ENCODE measurements at places on chromosomes 3 and 15.

- peak; percentile 70 for DNase-seq
Measured at GRCh38 chr15:99592145-99592791, 26.5 kb downstream of the MEF2A start.

GRCh38 chr15:43552986-43553385 lies 35.6 kb downstream of the MAP1A start:
- peak; percentile 60 for DNase-seq

- no peak for DNase-seq
Measured at GRCh38 chr3:123423031-123423430, 25.9 kb downstream of the ADCY5 start.

- DNase-seq = no peak
Measured at GRCh38 chr15:44801364-44801763, 65.0 kb downstream of the TRIM69 start.

DNA sequence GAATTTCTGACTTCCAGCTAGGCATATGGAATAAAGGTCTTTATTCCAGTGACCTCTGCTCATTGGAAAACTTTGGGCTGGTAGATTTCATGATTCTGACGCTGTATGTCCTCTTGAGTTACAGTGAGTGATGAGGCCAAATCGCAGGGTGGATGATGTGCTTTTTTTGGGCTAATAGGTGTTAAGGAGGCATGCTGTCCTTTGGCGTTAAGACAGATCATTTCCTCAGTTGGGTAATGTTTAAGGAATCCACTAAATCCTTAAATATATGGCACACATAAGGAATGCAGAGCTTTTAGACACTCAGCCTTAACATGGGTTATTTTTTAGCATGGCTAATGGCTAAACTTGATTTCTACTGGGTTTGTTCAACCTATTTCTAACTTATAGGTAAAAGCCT lies 87.9 kb downstream of the LPP start:
- no peak for DNase-seq

DNA sequence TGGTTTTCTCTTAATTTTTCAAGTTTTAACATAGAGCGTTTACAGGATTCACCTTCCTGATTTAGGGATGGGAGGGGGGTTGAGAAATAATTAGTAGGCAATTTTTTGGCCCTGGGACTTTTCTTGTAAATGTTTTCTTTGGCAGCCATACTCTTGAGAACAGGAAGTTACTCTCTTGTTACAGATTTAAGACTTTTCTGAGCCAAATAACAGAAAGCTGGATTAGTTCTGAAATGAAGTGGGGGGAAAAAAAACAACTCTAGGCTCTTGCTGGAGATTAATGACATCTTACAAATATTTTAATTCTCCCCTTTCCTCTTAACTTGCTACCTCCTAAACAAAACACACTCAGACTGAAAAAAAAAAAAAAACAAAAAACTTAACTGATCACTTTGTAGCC lies 13.8 kb upstream of the POLR2M start:
- no peak for DNase-seq

DNA sequence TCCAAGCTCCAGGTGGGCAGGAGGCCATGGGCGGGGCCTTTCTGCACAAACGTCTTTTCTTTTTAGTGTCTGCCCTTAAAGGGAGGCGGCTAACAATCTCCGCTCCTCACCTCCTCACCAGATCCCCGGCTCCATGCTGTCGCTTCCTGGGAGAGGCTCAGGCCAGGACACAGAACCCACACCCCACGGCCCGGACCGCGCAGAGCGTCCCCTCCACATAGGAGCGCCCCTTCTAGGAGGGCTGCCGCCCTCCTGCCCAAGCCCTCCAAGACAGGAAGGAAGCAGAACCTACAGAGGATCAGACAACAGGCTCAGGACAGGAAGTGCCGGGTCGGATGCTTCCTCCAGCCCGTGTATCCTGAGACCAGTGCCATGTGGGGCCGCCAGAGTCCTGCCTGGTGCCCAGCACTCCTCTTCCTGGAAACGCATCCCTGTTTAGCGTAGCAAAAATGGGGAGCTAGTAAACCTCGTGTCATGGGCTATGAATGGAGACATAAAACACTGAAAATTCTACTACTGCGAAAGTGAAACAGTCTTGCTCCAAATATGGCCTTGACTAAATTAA lies 83.2 kb upstream of the ATP10A start:
- DNase-seq = no peak

- DNase-seq = no peak
Measured at GRCh38 chr3:170705131-170705530, 119.3 kb upstream of the SLC7A14 start.

GRCh38 chr3:69392850-69393249 lies 7.0 kb upstream of the FRMD4B start:
- no peak for DNase-seq

DNA sequence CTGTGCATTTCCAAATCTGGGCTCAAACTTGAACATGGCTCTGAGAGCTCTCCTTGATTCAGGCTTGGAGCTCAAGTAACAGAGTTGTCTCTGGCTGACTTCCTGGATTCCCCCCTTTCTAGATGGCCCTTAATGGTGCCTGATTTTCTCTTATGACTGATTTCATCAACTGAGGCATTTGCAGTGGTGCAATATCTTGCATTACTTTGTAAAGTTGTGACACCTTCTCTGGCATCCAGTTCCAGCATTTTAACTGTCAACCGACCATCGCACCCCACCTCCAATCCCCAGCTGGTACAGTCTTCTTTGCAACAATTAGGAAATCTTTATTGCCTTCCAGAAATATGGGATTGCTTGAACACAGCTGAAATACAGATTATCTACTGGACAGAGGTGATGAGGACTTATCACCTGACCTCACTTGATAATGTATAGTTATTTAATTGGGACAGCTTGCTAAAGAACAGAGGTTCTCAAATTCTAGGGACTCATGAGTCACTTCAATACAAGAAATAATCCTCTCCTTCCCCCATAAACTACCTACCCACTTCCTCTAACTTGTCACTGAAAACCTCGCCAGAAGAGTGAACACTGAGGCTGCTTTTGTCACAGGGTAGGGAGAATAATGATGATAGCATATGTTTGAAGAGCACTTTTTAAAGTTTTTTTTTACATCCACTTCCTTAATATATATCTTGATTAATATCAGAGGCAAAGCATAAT lies 41.8 kb downstream of the FILIP1L start:
- DNase-seq = no peak

DNA sequence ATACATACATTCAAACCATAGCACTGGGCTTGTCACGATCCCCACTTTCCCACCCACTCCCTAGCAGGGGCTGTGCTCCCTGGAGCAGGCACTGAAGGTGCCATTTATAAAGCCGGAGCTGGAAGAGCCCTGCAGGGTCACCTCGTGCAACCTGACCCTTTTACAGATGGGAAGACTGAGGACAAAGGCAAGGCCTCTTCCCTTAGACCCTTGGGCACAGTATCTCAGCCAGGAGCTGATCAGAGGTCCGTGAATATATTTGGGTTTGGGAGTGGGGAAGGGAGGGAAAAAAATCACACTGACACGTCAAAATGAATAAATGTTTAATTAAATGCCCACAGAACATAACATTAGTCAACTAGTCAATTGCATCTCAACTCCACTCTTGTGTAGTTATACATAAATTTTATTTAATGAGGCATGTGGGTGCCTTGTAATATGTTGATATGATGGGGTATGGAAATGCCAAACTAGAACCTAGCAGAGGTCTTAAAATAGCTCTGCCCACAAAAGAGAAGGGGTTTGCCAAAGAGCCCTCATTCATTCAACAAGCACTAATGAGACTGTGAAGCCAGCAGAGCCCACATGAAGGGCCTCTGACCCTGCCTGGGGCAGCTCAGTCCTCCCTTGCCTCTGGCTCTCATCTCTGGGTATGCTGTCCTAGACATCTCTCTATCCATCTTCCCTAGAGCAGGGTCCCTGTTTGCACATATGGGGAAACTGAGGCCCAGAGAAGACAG lies 119.4 kb downstream of the NUP210 start:
- no peak for DNase-seq

DNA sequence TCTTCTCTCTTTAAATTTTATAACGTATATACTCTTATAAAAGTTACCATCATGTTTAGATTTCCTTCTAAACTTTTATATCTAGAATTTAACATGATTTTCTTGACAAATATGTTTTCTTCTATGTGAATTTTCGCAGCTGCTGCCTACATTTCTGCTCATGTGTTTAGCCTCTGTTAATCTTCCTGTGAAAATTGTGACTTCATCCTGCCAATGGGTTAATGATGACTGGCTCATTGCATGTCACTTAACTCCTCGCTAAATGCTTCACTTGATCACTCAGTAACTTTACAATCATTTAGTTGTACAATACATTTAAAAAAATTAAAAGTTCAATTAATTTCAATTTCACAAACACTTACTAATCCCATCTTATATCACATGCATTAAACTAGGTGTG lies 178.1 kb downstream of the LPP start:
- no peak for DNase-seq

GRCh38 chr3:129626744-129627349 lies 20.4 kb upstream of the PLXND1 start:
- no peak for DNase-seq

GRCh38 chr3:62670351-62670750 lies 204.9 kb downstream of the CADPS start:
- DNase-seq = no peak

GRCh38 chr3:197002701-197003454 lies 26.7 kb downstream of the MELTF start:
- DNase-seq = no peak

Data from fibroblast of skin of left biceps (primary cell).